ENCODE measurements at places on chromosomes 1 and 21.

DNA sequence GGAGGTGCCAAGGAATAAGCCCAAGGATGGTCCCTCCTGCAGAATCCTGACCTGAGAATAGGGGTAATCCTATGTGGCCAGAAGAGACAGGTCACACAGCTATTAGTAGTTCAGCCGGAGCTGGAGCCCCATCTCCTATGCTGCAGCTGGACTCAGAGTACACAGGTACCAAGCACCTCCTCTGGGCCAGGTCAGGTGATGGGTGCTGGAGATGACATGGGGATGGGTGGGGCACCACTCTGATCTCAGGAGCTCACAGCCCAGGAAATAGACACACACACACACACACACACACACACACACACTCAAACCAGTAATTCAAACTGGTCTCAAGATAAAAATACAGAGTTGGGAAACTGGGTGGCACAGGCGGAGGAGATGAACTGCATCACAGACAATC, 54.2 kb upstream of the SSBP3 start:
- H3K27ac ChIP-seq: peak overlapping the region; percentile 63
- H3K36me3 ChIP-seq: no peaks in the 10 kb centered on the region
- H3K4me1 ChIP-seq: peaks cover 43% of the 10 kb centered on the region
- peak; percentile 59 for DNase-seq
- H3K4me3 ChIP-seq: no peak overlapping the region
- no peaks in the 10 kb centered on the region for H3K27me3 ChIP-seq

DNA sequence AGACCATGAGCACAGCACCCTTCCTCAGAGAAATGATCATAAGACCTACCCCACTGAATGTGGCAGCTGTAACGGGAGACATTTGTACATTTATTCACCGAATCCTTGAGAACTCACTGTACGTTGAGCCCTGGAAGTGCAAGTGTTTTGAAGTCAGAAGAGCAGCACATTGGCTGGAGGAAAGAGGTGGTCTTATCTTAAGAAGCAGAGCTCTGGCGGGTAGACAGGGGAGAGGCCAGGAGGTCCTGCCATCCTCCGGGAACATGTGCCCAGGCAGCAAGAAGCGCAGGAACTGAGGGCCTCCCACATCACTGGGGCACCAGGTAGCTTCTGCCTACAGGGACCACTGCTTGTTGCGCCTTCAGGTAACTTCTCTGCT, 169.2 kb upstream of the IRF2BP2 start:
- no peaks in the 10 kb centered on the region for H3K36me3 ChIP-seq
- DNase-seq: no peak
- no peaks in the 10 kb centered on the region for H3K27me3 ChIP-seq
- H3K4me1 ChIP-seq: peaks cover 7% of the 10 kb centered on the region

DNA sequence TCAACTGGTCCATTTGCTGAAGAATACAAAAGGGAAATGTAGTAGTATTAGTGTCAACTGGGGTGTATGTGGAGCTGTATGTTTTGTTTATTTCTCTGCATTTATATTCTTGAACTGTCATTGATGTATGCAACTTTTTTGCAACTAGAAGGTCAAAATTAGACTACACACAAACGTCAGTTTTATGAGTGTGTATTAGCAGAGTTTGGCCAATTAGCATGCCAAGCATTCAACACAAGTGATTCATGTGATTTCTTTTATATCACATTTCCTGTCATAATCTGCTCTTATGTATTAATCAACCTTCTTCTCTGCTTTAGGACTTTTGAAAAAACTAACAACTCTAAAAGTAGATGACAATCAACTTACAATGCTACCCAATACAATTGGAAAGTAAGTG, 211.1 kb downstream of the LRRC40 start:
- no peak for DNase-seq
- no peaks in the 10 kb centered on the region for H3K36me3 ChIP-seq
- H3K4me3 ChIP-seq: no peak overlapping the region
- H3K27ac ChIP-seq: no peak overlapping the region
- H3K4me1 ChIP-seq: no peaks in the 10 kb centered on the region

- H3K36me3 ChIP-seq: no peaks in the 10 kb centered on the region
- H3K27me3 ChIP-seq: peaks cover 9% of the 10 kb centered on the region
- peaks cover 25% of the 10 kb centered on the region for H3K4me1 ChIP-seq
- H3K27ac ChIP-seq: peak overlapping the region; percentile 45
- peak overlapping the region; percentile 86 for H3K4me3 ChIP-seq
Measured at GRCh38 chr21:26169061-26169610, 1.4 kb downstream of the APP start.

DNA sequence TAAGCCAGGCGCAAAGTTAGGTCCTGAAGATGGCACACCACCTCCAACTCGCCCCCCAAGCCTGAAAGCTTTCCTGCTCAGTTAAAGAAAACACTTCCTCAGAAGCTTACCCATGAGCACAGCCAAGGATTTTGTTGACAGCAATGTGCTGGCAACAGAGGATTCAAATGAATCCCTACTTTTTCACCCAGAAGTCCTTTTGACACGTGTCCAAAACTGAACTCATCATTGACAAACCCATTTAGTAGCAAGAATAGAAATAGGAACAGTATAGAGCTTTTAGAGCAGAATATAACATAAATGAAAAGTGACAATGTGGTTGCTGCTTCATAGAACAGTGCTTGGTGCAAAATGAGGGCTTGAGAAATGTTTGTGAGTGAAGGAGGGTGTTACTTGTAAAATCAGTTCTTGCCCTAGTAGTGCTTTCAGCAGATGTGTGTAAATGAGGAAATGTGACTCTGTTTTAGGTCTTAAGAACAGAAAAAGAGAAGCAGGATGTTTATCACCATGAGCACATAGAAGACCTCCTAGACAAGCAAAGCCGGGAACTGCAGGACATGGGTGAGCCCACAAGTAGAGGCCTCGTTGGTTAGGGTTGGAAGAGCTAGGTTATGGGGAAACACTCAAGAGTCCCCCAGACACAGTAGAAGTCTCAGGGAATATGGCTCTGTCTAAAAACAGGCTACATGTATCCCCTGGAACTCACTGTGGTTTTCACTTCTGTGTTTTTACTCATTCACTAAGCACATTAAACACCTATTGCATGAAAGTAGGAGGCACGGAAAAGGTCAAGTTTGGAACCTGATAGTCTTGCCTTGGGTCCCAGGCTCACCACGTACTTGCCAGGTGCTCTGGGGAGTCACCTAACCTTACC, 48.6 kb upstream of the TMEM125 start:
- H3K27me3 ChIP-seq: peaks cover 5% of the 10 kb centered on the region
- DNase-seq: no peak
- H3K27ac ChIP-seq: no peak overlapping the region
- H3K4me3 ChIP-seq: no peak overlapping the region
- H3K4me1 ChIP-seq: peaks cover 3% of the 10 kb centered on the region

DNA sequence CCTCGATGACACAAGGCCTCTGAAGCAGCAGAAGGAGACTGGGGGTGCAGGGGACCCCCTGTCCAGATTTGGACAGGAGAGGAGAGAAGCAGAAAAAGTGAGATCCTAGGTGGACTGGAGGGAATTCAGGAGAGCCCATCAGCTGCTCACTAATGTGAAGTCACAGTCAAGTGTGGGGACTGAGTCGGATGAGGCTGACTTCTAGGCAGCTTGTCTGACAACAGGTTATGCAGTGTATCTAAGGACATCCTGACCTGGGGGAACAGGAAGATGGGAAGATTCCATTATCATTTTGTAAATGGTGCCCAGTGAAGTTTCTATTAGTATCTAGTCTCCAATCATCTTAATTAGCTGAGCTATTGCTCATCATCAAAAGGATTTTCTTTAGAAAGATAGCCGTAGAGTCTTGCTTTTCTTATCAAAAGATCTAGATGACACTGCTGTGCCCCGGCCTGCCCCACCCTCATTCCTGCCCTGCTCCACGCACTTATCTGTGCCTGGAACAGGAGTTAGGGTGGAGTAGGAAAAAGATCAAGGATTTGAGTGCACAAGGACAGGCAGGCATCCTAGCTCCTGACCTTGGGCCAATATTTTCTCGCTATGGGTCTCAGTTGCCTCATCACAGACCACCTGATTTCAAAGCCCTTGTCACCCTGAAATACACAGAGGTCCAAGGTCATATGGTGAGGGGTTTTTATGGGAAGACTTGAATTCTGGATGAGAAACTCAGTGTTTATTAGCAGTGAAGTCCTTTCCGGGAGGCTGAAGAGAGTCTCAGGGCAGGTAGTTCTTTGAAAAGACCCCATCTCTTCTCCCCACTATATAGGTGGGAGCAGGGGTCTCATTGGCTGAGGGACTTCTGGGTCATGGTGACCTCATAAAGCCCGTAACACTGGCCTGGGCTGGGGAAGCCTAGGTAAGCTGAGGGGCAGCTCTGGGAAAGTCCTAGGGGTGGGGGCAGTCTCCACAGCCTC, at the start of gene MROH7:
Gene MROH7 (plus strand): TSS at position 924 of the 974 bp plus-strand sequence. CDS start 11,141 bp downstream, outside the sequence.
- no peaks in the 10 kb centered on the region for H3K4me1 ChIP-seq
- peaks cover 15% of the 10 kb centered on the region for H3K27me3 ChIP-seq
- no peak for DNase-seq
- H3K4me3 ChIP-seq: no peak within 1 kb of the TSS

DNA sequence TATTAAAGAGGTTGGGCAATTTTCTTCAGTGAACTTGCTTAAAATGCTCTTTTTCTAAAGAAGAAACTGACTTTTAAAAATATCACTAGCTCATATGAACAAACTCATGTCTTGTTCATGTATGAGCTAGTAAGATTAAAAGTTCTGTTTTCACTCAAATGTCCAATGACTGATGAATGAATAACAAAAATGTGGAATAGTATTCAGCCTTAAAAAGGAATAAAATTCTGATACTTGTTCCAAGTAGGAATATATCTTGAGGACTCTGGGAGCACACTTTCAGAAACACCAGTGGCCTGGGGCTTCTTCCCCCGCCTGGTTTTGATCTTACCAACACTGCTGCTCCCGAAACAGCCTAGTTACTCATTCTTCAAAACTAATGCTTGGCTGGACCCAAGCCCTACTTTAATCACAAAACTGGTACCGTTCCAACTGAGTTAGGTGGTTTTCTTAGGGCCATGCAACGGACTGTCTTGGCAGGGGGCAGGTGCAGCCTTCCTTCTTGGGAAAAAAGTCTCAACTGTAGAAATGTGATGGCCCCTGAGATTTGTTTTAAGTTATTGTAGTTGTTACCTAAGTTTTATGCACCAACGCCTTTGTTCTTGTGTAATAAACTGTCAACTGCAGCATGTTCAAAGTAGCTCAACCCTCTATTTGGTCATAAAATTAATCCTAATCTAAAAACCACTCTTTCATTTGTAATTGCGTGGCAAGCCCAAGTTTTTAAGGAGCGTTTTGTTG, 116.0 kb downstream of the ETS2 start:
- peaks cover 14% of the 10 kb centered on the region for H3K27me3 ChIP-seq
- no peak overlapping the region for H3K4me3 ChIP-seq
- no peak for DNase-seq
- no peak overlapping the region for H3K27ac ChIP-seq
- no peaks in the 10 kb centered on the region for H3K36me3 ChIP-seq

DNA sequence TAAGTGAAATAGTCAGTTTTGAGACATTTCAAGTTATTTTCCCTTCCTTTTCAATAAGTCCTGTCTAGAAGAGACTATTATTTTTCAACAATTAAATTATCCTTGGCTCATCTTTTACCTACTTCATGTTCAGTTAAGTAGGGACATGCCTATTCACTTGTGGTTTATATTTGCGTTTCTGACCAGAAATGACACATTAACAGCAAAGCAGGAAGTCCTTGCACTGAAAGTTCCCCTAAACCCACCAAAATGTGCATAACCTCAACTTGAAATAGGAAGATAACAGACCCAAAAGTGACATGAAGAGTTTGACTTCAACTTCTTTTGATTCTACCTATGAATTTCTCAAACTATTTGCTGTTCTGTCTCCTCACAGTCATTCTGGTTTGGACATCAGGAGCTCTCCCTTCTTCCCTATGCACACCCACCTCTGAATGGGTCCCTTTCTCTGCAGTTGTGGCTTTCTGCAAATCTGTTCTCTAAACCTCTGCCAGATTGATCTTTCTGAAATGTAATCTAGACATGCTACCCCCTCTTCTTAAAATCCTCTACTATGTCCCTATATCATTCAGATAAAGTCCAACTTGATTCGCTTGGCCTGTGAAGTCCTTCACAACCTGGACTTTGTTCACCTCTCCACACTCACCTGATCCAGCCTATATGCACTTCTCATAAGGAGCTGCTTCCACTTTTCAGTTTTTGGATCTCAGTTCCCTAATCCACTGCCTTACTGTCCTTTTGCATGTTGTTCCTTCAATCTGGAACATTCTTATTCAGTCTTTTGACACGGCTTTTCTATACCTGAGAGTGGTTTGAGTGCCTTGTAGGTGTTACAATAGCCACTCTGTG, 661.5 kb upstream of the ADGRL4 start:
- no peaks in the 10 kb centered on the region for H3K27me3 ChIP-seq
- no peak overlapping the region for H3K27ac ChIP-seq
- no peaks in the 10 kb centered on the region for H3K4me1 ChIP-seq
- H3K4me3 ChIP-seq: no peak overlapping the region

- no peak overlapping the region for H3K27ac ChIP-seq
- H3K4me1 ChIP-seq: no peaks in the 10 kb centered on the region
- no peak overlapping the region for H3K4me3 ChIP-seq
Measured at GRCh38 chr1:204775546-204775945, 90.0 kb upstream of the LRRN2 start.

GRCh38 chr1:101506541-101507164, 269.8 kb downstream of the S1PR1 start:
- H3K27ac ChIP-seq: no peak overlapping the region
- peaks cover 8% of the 10 kb centered on the region for H3K27me3 ChIP-seq
- DNase-seq: peak; percentile 29

- H3K4me3 ChIP-seq: no peak overlapping the region
- no peaks in the 10 kb centered on the region for H3K36me3 ChIP-seq
- H3K4me1 ChIP-seq: no peaks in the 10 kb centered on the region
- no peak overlapping the region for H3K27ac ChIP-seq
- H3K27me3 ChIP-seq: no peaks in the 10 kb centered on the region
Measured at GRCh38 chr1:3296326-3296725, 158.1 kb upstream of the ARHGEF16 start.

GRCh38 chr1:222096883-222097282, 355.0 kb upstream of the DUSP10 start:
- H3K4me1 ChIP-seq: no peaks in the 10 kb centered on the region
- H3K36me3 ChIP-seq: no peaks in the 10 kb centered on the region
- H3K27me3 ChIP-seq: no peaks in the 10 kb centered on the region
- no peak overlapping the region for H3K27ac ChIP-seq

- no peaks in the 10 kb centered on the region for H3K4me1 ChIP-seq
- no peak overlapping the region for H3K27ac ChIP-seq
- H3K27me3 ChIP-seq: no peaks in the 10 kb centered on the region
- H3K4me3 ChIP-seq: no peak overlapping the region
Measured at GRCh38 chr1:58282623-58283387, 263.7 kb downstream of the OMA1 start.

DNA sequence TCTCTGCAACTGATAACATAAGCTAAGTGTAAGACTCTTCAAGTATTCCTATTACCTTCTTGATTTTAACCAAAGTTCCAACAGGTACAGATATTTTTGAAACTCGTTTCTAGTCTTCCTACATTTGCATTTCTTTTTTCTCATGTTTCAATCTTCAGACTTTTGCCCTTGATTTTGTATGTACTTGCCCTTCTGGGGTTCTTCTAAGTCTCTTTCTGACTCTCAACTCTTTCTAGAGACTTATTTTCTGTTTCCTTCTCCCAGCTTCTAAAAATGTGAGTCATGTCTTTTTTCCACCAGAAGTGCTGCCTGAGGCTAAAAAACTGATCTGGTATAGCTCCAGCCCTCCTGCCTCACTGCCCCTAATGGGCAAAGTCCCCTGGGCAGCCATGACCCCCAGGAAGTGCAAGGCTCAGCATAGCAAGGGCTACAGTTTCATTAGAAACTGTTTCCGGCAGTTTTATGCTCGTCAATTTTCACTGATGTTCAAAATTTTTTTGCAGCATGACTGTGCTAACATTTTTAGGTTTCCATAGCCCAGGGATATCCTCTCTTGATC, 265.9 kb downstream of the SEC16B start:
- no peaks in the 10 kb centered on the region for H3K4me1 ChIP-seq
- no peak overlapping the region for H3K27ac ChIP-seq
- no peak for DNase-seq
- no peaks in the 10 kb centered on the region for H3K36me3 ChIP-seq

- no peak overlapping the region for H3K27ac ChIP-seq
- H3K4me3 ChIP-seq: no peak overlapping the region
- peaks cover 18% of the 10 kb centered on the region for H3K4me1 ChIP-seq
- peaks cover 20% of the 10 kb centered on the region for H3K27me3 ChIP-seq
Measured at GRCh38 chr1:7553042-7553690, 217.9 kb upstream of the VAMP3 start.

All from activated CD4-positive, alpha-beta memory T cell treated with anti-CD3 and anti-CD28 coated beads, Interleukin-2, amount 10 ng/mL, durations not matched to agents 7 days and 5 days (primary cell).